ENCODE measurements at places on chromosomes 11 and 22.

DNA sequence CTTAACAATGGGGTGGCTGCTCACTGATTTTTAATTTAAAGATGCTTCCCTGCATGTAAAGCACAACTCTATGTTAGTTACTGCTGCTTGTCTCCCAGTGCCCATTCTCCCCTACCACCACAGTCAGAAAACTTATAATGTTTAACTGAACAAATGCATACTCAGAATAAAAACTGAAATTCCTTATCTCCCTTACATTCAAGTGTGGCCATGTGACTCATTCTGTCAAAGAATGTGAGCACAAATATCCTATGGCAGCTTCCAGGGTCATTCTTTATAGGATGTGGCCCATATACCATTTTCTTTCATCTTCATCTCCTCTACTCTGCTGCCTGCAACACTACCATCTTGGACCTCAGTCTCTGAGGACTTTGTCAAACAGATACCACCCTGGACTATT, 374.8 kb downstream of the DYNC2H1 start:
- no peak for DNase-seq
- H3K27ac ChIP-seq, result no peak overlapping the region
- no peak overlapping the region for H3K4me3 ChIP-seq
- H3K36me3 ChIP-seq, result no peaks in the 10 kb centered on the region
- no peaks in the 10 kb centered on the region for H3K4me1 ChIP-seq

DNA sequence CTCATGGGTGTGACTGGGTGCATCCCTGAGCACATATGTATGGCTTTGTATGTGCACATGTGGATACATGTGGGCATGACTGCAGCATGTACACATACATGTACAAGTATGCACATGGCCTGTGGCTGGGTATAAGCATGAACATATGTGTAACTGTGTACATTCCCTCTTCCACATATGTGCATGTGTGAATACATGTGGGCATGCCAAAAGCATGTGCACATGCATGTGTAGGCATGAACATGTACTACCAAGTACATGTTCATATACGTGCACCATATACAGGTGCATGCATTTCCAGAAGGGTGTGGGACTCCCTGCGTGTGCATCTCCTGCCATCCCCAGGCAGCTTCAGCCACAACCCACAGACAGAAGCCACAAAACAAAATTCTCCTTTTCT, 208.2 kb downstream of the MN1 start:
- no peak overlapping the region for H3K27ac ChIP-seq
- no peak overlapping the region for H3K4me3 ChIP-seq
- H3K27me3 ChIP-seq, result no peaks in the 10 kb centered on the region
- H3K4me1 ChIP-seq, result no peaks in the 10 kb centered on the region
- DNase-seq, result no peak

DNA sequence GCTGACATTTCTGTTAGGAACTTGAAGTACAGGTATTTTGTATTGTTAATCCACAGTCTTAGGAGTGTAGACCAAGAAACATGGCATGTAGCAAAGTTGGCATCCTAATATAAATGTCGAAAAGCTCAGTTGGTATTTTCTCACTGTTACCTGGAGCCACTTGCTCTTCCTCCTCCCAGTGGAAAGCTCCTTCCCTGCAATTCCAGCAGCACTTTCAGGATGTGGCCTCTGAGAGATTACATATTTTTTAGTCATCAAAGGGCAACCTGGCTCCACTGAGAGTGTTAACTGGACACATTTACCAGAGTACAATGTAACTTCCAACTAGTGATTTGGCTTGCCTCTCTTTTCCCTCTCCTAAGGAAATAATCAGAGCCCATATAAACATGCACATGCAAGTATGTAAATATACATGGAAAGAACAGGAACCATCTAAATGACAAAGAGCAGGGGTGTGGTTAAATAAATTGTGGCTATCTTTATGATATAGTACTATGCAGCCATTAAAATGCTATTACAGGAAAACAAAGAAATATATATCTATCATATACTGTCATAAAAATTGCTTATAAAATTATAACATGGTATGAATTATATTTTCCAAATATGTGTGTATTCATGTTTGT, 14.3 kb upstream of the EED start:
- no peaks in the 10 kb centered on the region for H3K36me3 ChIP-seq
- H3K27me3 ChIP-seq, result no peaks in the 10 kb centered on the region
- no peak for DNase-seq
- no peak overlapping the region for H3K4me3 ChIP-seq
- H3K4me1 ChIP-seq, result peaks cover 4% of the 10 kb centered on the region

DNA sequence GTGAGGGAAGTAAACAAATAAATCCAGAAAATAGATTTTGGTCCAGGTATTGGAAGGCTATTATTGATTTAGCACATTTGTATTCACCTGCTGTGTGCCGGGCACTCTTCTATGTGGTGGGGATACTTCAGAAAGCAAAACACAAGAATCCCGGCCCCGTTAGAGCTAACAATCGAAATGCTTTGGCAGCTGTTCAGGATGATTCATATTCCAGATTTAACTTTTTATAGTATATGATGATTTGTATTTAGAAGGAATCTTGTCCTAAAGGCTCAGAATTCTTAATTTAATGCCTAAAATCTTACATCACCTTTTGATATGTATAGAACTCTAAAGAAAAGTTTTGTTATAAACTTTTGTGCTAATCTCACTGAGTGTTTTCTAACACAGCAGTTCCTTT, 28.0 kb downstream of the ZC3H12C start:
- no peaks in the 10 kb centered on the region for H3K36me3 ChIP-seq
- no peak for DNase-seq
- no peak overlapping the region for H3K4me3 ChIP-seq
- H3K27ac ChIP-seq, result no peak overlapping the region

DNA sequence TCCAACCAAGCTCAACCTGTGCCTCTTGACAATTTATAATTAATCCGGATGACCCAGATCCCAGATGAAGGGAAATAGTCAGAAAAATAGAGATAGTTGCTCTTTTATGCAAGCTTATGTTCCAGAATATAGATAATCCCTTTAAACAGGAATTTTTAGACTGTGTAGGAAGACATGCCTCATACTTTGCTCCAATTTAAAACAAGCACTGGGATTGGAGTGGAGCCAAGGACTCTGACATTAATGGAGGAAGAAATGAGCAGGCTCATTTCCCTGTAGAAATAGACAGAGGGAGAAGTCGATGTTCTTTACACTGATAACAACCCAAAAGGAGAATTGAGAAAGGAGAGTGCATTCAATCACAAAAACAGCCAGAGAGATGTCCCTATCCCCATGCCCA, 70.1 kb upstream of the LRRC55 start:
- H3K27me3 ChIP-seq, result no peaks in the 10 kb centered on the region
- no peaks in the 10 kb centered on the region for H3K36me3 ChIP-seq
- H3K4me3 ChIP-seq, result no peak overlapping the region
- DNase-seq, result no peak
- H3K4me1 ChIP-seq, result no peaks in the 10 kb centered on the region
- H3K27ac ChIP-seq, result no peak overlapping the region

DNA sequence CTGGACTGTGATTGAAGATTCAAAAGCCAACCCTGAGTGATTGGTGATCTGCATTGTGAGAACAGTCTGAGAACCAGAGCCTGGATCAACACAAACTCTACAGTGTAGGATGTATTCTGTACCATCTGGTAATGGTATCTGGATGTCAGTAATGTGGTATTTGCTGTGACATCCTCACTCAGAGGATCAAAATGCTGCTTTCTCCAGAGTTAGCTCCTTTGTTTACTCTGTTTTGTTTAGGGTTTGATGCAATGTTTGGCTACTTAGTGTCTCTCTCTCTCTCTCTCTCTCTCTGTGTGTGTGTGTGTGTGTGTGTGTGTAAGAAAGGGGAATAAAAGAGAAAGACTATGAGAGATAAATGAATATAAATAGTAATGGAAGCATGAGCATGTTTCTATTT, 24.3 kb downstream of the CASP4 start:
- no peak overlapping the region for H3K4me3 ChIP-seq
- H3K4me1 ChIP-seq, result no peaks in the 10 kb centered on the region
- H3K36me3 ChIP-seq, result peaks cover 31% of the 10 kb centered on the region
- H3K27me3 ChIP-seq, result no peaks in the 10 kb centered on the region
- no peak overlapping the region for H3K27ac ChIP-seq

- no peaks in the 10 kb centered on the region for H3K27me3 ChIP-seq
- no peak overlapping the region for H3K27ac ChIP-seq
- H3K36me3 ChIP-seq, result no peaks in the 10 kb centered on the region
- no peak for DNase-seq
Observed at GRCh38 chr11:41377709-41378394, 81.6 kb downstream of the LRRC4C start.

DNA sequence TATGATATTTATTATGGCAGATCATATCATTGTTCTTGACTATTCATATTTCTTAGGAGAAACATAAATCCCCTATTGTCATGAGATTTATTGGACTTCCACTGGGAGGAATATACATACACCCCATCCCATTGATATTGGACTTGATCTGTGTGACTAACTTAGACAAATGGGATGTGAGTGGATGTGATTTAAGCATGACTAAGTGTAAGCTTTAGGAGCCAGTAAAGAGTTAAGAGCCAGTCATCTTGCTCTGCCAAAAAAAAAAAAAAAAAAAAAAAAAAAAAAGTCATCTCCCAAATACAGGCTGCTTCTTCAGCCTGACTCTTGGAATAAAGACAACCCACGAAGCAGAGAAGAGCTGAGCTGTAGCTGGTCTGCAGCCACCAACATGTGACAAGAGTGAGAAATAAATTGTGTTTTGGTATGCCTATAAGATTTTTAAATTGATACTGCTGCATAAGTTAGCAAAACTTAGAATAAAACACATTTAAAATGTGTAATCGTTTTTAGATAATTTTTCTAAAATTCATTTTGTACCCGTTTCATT, 595.0 kb upstream of the LRRC4C start:
- H3K36me3 ChIP-seq, result no peaks in the 10 kb centered on the region
- H3K4me1 ChIP-seq, result no peaks in the 10 kb centered on the region
- no peak for DNase-seq
- H3K27me3 ChIP-seq, result no peaks in the 10 kb centered on the region
- H3K27ac ChIP-seq, result no peak overlapping the region
- no peak overlapping the region for H3K4me3 ChIP-seq

DNA sequence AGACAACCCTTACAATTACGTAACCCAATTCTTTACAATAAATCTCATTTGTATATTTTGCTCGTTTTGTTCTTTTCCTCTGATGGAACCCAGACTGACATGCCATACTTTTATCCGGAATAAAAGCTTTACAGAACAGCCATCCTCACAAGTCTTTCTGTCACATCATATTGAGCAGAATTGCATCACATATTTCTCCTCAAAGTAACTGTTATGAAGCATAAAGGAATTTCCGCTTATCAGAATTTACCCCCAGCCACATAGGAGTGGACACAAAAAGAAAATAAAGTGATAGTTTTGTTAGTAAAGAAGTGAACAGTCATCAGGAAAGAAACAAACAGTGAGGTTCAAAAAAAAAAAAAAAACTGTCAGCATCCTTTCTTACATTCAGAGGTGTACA, 539.5 kb upstream of the LUZP2 start:
- H3K4me1 ChIP-seq, result no peaks in the 10 kb centered on the region

DNA sequence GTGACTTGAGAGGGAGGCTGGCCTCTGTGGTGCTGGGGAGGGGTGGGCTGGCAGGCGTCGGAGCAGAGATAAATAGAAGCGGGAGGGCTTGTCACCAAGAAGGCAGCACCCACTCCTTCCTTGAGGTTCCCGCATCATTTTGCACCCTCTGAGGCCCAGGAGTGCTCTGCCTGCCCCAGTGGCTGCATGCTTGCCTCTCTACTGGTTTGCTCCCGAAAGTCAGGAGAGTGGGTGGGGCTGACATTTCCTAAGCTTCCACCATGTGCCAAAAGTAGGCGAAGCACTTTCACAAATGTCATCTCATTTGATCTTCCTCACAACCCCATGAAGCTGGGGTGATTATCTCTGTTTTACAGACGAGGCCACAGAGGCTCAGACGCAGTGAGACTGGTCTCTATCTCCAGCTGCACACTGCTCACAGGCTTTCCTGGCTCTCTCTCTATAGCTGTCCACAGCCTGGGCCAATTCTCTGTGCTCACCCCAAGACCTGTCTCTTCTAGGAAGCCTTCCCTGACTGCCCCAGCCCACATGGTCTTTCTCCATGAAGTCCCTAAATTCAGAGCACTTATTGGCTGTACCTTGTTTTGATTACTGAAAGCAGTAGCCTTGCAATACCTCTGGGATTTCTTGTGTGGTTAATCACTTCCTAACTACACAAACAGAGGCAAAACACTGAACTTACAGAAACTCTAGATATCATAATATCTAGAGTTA, 2.6 kb upstream of the UCP3 start:
- DNase-seq, result no peak
- H3K4me1 ChIP-seq, result no peaks in the 10 kb centered on the region
- peaks cover 9% of the 10 kb centered on the region for H3K36me3 ChIP-seq
